ENCODE measurements at places on chromosomes 7 and 10.

DNA sequence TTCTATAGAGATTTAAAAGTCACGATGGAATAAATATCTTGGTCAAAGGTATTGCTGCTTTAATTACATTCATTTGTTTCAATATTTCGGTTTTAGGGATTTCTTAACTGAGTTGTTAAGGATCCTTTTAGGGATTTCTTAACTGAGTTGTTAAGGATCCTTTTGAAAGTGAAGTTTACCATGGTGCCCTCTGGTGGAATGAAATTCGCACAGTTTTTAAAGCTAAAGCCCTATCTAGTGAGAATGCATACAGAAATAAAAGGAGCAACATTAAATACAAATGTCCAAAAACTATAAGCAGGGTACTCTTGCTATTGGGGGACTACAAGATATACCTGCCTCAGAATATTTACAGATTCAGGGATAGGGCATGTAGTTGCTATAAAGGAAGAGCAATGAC is 193.7 kb downstream of the RNLS start:
- DNase-seq = peak; percentile 60

- DNase-seq = peak; percentile 7
Measured at GRCh38 chr10:27783660-27784059, 38.0 kb upstream of the MKX start.

- no peak for DNase-seq
Measured at GRCh38 chr10:126561921-126562680, 108.4 kb downstream of the C10orf90 start.

- no peak for DNase-seq
Measured at GRCh38 chr7:69398986-69399385, 199.3 kb upstream of the AUTS2 start.

GRCh38 chr10:71604324-71605018 is 115.1 kb downstream of the C10orf105 start:
- DNase-seq = no peak

- no peak for DNase-seq
Measured at GRCh38 chr7:112124061-112124766, 82.0 kb downstream of the DOCK4 start.

- DNase-seq = no peak
Measured at GRCh38 chr7:76185187-76185896, 16.4 kb upstream of the SRRM3 start.

GRCh38 chr7:97439637-97440214 is 292.2 kb upstream of the TAC1 start:
- DNase-seq = no peak

DNA sequence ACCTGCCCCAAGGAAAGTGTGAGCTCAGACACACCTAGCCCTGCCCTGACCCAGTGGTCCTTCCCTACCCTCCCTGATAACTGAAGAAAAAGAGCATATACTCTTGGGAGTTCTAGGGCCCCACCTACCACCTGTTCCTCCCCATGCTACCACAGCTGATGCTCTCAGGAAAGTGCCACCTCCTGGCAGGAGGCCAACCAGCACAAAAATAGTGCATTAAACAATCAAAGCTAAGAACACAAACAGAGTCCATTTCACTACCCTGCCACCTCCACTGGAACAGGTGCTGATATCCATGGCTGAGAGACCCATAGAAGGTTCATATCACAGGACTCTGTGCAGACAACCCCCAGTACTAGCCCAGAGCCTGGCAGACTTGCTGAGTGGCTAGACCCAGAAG is 288.6 kb upstream of the PHF14 start:
- no peak for DNase-seq

DNA sequence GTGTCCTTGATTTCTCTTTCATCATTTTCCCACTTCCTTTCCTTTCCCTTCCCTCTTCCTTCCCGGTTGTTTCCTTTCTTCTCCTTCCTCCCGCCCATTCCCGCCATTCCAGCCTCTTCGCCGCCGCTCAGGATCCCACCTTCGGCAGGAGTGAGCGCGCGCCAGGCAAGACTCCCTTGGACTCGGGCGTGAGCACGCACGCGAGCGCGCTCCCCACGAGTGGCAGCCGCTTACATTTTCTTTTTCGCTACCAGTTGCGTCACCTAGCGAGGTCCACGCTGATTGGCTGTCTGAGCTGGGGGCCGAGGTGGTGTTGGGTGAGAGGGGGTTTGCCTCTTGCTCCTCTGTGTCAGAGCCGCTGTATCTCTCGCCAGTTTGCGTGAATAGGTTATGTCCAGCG is 11.8 kb downstream of the ZAN start:
- no peak for DNase-seq

- DNase-seq = no peak
Measured at GRCh38 chr7:21550821-21551531, 8.1 kb downstream of the DNAH11 start.

DNA sequence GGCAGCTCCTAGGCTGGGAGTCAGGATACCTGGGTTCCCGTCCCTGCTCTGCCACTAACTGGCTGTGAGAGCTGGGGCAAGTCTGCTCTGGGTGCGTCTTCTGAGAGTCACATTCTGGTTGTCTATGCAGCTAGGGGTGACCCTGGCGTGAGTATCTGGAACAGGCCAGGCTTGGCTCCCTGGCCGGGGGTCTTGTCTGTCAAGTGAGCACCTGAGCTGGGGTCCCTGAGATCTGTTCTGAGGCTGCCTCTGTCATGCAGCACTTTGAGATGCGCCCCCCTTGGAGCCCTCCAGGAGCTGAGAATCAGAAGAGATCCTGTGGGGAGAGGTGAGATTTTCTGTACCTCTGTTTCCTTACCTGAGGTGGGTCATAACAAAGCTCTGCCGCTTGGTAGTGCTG is 7.5 kb downstream of the AGAP3 start:
- DNase-seq = no peak

DNA sequence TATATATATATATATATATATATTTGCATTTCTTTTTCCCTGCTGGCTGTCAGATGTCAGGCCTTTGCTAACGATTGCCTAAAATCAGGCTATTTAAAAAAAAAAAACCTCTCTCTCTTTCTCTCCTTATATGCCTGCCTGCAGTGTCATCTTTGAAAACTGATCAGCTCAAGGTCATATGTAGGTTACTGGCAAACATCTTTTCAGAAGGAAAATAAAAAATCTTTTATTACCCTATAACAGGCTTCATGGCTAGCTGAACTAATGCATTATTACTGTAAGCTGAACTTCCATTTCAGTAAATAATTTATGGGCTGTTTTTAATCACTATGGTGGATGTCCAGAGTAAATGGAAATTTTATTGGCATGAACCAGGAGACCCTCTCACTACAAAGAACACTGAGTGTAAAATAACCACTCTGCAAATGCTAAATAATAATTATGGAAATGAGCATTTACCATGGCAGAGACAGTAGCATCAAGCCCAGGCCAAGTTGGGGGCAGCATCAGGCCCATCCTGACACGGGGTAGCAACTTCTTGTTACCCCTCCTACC is 29.3 kb downstream of the HSPA12A start:
- no peak for DNase-seq

DNA sequence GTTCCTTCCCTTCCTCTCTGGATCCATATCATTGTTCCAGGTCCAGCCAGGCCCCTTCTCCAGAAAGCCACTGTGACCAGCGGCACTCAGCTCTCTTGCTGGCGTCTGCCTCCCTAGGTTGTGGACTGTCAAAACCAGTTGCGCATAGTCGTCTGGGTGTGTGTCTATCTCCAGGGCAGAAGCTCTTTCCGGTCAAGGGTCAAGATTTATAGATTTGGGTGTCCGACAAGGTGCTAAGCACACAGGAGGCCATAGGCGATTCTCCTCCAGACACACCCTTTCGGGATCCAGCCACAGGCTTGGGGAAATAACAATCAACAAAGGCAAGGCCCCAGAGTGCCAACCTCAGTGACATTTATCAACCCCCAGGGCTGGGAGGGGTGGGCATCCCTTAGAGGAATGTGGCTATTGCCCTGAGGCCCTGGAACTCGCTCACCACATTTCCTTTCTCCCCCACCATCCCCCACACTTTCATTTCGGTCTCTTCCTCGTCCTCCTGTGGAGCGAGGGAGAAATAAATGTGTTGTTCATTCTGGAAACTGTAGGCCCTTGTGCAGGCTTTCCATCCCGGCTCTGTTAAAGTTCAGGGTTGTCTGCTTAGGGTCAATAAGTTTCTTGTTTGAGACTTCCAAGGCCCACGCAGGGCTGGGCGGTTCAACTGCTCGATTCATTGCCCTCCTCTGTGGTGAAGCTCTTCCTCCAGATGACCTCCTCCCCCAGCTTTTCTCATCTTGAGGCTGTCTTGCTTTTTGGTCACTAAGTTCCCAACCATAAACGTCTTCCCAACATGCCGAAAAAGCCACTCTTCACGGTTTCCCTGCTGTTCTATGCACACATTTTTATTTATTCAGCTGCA is 57.9 kb downstream of the AFAP1L2 start:
- DNase-seq = no peak

DNA sequence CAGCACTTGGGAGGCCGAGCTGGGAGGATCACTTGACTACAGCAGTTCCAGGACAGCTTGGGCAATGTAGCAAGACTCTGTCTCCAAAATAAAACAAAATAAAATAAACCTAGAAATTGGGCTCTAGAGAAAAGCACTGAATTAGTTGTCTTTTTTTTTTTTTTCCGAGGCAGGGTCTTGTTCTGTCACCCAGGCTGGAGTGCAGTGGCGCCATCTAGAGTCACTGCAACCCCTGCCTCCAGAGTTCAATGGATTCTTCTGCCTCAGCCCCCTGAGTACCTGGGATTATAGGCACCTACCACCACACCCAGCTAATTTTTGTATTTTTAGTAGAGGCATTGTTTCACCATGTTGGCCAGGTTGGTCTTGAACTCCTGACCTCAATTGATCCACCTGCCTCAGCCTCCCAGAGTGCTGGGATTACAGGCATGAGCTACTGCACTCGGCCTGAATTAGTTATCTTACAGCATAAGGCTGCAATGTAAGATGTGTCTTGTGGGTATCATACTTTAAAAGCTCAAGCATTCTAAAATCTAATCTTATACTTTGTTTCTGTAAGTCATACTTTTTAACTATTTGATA is 12.8 kb downstream of the MEIG1 start:
- DNase-seq = no peak

- no peak for DNase-seq
Measured at GRCh38 chr10:13439313-13440184, 89.3 kb downstream of the BEND7 start.
